ENCODE measurements at places on chromosomes 16 and 17. TPM values are rescaled to one million over a fixed set of nuclear protein-coding genes. Genes with fewer than 3 reads are reported as not detected.
A peak's percentile ranks its signal among the peaks of the same experiment; 100 is the strongest.

GRCh38 chr17:18267366-18267765 is 6.9 kb downstream of the MIEF2 start:
- DNase-seq = peak; percentile 48

DNA sequence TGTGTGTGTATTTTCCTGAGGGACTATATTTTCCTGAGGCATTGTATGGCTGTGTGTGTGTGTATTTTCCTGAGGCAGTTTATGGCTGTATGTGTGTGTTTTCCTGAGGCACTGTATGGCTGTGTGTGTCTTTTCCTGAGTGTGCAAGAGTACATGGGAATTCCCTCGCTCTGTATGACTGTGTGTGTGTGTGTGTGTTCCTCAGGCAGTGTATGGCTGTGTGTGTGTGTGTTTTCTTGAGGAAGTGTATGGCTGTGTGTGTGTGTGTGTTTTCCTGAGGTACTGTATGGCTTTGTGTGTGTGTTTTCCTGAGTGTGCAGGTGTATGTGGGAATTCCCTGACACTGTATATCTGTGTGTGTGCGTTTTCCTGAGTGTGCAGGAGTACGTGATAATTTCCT is 4.1 kb downstream of the ZNF778 start:
- no peak for DNase-seq

DNA sequence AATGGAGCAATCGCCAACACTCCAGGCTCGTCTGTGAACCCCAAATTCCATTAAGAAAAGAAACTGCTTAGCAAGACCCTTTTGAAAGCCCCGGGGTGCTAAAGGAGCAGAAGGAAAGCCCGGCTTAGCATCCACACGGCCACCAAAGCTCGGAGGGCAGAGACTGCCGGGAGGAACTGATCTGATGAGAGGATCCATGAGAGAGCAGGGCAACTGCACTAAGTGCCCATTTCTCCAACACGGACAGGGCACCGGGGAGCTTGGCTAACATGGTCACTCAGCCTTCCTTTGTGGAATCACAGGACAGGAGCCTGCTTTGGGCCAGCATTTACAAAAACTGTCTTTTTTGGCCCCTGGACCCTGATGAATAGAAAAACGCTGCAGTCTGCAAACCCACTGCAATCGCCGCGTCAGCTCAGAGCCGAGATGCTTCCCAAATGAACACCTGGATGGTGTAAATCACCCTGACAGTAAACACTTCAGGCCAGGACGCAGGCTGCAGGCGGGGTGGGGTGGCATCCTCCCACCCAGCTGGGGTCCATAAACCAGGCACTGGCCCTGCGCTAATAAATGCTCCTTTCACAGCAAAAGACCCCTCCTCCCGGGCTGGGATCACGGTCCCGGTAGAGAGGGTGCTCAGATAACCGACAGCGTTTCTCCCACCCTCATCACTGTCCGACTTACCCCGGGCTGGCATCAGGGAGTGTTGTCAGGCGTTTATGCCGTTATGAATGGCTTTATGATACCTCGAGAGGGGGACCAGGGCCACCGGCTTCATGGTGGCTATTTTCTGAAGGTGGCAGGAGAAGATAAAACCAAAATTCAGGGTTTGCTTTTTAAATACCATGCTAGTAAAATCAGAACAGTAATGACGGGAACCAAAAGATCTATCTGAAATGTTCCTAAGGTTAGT is 299.5 kb downstream of the IRF8 start:
- no peak for DNase-seq

GRCh38 chr17:38419508-38419981 is 8.7 kb upstream of the ARHGAP23 start:
- peak; percentile 73 for DNase-seq

GRCh38 chr16:5041600-5042133 is 7.9 kb upstream of the NAGPA start:
- peak; percentile 1 for DNase-seq

- no peak for DNase-seq
These were observed 43.5 kb downstream of the EFCAB13 start for GRCh38 chr17:47367257-47367656.

VMP1 gene
- total RNA-seq = 67.4 TPM

C16orf89 gene
- 4.1 TPM for total RNA-seq

GRCh38 chr17:33725675-33726271 is 432.7 kb upstream of the ASIC2 start:
- peak; percentile 77 for DNase-seq

DNA sequence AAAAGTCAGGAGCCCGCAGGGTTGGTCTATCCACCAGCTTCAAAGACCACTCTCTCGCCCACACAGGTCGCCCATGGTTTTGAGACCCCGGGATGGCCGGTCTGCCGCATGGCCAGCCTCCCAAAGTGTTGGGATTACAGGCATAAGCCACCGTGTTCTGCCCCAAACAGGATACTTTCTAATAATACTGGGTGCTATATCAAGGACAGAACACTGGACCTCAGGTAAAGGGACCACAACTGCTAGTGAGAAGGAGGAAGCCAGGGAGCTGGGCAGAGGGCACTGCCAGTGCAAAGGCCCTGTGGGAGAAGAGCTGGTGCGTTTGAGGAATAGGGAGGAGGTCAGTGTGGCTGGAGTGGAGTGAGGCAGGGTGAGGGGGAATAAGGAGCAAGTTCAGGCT is 34.1 kb downstream of the IL21R start:
- no peak for DNase-seq

RCVRN gene
- total RNA-seq = not detected

DNA sequence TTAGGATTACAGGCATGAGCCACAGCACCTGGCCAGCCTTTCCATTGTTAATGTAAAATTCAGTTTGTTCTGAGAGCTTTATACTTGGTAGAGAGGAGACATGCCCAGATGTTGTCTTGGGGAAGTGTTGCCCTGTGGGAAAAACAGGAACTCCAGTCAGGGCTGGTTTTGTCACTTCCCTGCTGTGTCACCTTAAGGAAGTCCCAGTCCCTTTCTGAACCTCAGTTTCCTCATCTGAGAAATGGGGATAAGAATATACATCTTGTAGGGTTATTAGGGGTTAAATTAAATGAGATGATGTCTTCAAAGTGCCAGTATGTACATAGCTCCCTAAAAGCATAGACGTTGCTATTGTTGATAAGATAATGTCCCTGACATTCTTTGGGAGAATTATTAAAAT is 25.3 kb downstream of the CLEC16A start:
- DNase-seq = no peak

BCAR1 gene
- total RNA-seq = 68.4 TPM

GRCh38 chr16:1413684-1414531 is 596 bp downstream of the UNKL start:
- peak; percentile 96 for DNase-seq

DNA sequence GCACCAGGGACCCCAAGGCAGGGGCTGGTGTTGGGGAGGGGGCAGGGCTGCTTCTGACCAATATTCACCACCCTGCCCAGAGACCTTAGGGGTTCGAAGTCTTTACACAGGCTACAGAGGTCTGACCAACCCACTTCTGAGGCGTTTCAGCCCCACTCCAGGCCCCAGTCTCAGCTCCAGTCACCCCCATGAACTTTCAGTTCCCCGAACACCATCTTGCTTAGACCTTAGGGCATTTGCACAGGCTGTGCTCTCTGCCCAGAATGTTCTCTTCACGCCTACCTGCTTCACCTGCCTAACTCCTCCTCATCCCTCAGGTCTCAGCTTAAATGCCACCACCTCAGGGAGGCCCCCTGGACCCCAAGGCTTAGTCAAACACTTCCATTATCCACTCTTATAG is 25.8 kb upstream of the CPNE2 start:
- DNase-seq = no peak

DNA sequence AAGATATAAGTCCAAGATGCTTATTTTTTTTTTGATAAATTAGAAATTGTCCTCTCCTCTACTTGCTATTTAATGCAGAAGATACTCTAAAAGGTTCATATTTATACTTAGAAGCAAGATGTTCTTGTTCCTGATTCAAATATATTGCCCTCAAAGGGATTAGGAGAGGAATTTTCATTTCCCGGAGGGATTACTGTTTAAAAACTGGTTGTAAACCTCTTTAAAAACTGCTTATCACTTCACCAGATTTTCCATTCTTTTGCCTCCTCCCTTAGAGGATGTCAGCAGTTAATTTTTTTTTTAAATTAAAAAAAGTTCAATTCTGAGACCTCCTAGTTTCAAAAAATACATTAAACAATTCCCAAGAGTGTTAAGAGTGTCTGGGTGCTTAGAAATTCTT is 2.8 kb downstream of the TENT4B start:
- no peak for DNase-seq

ATP1B2 gene
- 1.6 TPM for total RNA-seq

MYO1D gene
- total RNA-seq = 16.8 TPM

- DNase-seq = peak; percentile 89
These were observed 2.9 kb downstream of the SLC47A2 start for GRCh38 chr17:19713462-19713861.

CASKIN2 gene
- 11.8 TPM for total RNA-seq

- DNase-seq = no peak
These were observed 551.5 kb downstream of the MAF start for GRCh38 chr16:79049040-79049439.

GRCh38 chr16:81967358-81967757 is 43.9 kb downstream of the SDR42E1 start:
- no peak for DNase-seq

MT1X gene
- 138 TPM for total RNA-seq

TCAP gene
- total RNA-seq = 2.7 TPM

DNA sequence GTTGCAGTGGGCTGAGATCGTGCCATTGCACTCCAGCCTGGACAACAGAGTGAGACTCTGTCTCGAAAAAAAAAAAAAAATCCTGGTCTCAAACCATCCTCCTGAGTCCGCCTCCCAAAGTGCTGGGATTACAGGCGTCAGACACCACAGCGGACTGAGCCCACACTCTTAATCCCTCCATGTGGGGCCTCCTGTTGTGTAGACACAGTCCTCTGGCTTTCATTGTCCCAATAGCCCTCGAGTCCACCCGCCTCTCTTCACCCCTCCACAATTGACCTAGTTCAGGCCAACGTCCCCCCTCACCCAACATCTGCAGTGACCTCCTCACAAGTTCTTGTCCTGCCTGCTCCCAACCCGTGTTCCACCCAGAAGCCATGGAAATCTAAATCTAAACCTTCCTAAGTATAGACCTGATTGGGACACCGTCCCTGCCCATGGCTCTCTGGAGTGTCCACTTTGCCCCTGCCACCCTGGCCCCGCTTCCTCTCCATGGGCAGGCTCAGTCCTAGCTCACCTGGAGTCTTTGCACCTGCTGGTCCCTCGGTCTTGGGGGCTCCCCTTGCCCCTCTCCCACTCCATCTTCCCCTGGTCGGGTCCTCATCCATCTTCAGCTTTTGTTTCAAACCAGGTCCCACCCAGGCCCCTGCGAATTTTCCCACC is 46.7 kb downstream of the HAPSTR1 start:
- no peak for DNase-seq

SLX1A gene
- total RNA-seq = 81.0 TPM

KRT36 gene
- total RNA-seq = not detected

DNA sequence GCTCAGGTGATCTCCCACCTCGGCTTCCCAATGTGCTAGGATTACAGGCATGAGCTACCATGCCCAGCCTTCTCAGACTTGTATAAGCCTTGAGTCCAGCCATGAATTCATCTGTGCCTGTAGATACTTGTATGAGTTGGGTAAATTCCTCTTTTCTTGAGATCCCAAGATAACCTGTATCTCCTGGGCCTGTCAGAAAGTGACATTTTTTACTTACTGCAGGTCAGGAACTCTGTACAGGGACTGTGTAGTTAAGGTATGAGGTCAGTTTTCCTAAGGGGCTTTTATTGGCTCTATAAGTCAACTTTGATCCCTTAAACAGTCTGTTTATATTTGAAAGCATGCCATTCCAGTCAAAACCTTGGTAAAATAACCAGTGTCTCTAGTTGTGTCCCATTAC is 106.3 kb upstream of the HAS3 start:
- no peak for DNase-seq

- peak; percentile 83 for DNase-seq
These were observed 644 bp downstream of the NFAT5 start for GRCh38 chr16:69566240-69566980.

DNA sequence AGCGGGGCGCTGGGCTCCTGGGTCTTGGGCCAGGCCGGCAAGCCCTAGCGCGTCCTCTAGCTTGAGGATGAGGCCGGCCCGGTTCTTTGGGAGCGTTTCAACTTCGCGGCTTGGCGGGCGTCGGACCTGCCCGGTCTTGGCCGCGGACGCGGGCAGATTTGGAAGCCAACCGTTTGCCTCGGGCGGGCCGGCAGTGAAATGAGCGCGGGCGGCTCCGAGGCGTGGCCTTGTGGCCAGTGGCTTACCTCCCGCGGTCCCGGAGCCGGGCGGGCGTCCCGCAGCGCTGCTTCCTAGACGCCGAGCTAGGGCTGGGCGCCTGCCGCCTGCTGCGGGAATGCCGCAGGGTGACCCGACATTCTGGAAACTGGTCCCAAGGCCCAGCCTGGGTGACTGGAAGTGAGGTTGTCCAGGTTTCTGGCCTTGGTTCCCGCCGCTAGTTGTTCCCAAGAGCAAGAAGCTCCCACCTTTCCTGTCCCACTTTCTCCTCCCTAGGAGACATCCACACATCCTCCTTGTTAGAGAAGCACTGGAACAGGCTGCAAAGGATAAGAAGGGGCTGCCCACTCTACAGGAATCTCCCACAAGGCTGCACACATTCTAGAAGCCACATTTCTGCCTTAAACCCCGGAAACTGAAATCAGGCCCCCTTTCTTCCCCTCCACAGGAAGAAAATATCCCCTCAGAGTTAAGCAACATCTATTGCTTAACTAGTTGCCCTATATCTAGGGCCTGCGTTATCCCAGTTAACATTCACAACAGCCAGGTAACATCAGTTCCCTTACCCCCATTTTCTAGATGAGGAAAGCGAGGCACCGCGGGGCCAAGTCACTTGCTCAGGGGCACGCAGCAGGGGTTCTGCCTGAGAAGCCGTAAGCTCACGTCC is 4.5 kb upstream of the CBX8 start:
- DNase-seq = peak; percentile 55

CCL11 gene
- not detected for total RNA-seq

- DNase-seq = no peak
These were observed 55.0 kb downstream of the ZNF423 start for GRCh38 chr16:49800876-49801275.
